ENCODE measurements at places on chromosomes 2 and 18.

- peak; percentile 60 for DNase-seq
These were observed 1136.9 kb upstream of the TMEFF2 start for GRCh38 chr2:193331676-193332075.

DNA sequence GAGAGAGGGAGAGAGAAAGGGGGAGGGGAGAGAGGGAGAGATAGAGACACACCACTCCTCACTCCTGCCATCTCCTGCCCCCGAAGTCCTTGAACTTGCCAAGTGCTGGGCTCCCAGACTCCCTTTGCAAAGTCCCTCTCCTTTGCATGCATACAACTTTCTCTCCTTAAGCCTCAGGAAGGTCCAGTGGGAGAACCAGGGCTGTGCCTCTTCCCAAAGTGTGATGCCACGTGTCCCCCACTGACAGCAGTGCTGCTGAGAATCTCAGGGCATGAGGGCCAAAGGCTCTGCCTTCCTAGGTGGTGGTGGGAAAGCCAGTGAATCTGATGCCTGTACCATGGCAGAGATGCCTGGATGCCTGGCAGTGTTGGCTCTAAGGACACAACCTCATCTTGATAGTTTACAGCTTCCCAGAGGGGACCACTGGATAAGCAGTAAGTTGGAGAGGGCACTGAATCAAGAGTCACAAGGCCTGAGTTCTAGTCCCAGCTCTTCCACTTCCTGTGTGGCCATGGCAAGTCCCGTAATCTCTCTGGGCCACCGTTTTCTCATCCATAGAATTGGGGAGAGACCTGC is 103.4 kb downstream of the CLIP4 start:
- DNase-seq: no peak

DNA sequence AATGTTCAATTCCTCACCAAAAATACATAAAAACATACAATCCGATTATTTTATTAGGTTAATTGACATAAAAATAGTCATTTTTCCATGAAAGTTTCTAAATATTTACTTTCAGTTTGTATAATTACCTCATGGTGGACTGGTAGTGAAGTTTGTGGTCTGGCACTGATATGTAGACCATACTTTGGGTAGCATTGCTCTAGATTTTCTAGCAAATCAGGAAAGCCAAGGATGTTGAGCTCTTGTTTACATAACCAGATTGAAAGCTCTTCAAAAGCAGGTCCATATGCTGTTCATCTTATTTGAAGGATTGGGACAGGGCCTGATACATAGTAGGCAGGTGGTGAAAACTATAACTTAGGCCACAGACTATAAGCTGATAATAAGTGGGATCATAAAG is 61.8 kb downstream of the COMMD1 start:
- DNase-seq: no peak

- no peak for DNase-seq
These were observed 77.5 kb downstream of the MAP4K3 start for GRCh38 chr2:39359453-39360038.

DNA sequence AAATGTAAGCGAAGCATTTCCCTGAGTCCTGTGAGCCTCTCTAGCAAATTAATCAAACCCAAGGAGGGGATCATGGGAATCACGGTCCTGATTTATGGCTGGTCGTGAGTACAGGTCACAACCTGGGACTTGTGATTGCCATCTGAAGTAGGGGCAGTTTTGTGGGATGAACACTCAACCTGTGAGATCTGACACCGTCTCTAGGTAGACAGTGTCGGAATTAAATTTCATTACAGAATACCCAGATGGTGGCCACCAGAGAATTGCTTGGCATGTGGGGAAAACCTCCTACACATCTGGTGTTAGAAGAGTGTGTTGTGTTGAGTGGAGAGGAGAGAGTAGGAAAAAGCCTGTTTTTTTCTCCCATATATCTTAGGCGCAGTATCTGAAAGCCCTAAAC is 12.5 kb downstream of the CAPN14 start:
- no peak for DNase-seq

DNA sequence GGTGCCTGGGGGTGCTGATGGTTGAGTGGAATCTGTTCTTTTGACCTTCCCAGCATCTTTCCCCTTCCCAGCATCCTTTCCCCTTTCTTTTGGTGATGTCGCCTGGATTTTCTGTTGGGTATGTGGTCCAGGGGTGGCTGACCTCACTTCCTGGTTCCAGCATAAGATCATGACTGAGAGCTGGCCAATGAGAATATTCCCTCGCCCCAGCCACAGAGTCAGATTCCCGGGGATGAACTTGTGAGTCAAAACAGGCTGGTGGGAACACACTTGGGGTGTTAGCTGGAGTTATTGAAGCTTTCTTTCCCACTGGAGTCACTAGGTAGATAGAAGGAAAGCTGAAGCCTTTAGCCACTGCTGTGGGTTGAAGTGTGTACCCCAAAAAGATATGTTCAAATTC is 28.0 kb upstream of the FOSL2 start:
- DNase-seq: no peak

- DNase-seq: no peak
These were observed 126.0 kb downstream of the PIGN start for GRCh38 chr18:62060820-62061219.

- DNase-seq: no peak
These were observed 2.5 kb upstream of the RAD51AP2 start for GRCh38 chr2:17520761-17521160.

- DNase-seq: no peak
These were observed 255.2 kb downstream of the ACKR3 start for GRCh38 chr2:236824836-236825235.

DNA sequence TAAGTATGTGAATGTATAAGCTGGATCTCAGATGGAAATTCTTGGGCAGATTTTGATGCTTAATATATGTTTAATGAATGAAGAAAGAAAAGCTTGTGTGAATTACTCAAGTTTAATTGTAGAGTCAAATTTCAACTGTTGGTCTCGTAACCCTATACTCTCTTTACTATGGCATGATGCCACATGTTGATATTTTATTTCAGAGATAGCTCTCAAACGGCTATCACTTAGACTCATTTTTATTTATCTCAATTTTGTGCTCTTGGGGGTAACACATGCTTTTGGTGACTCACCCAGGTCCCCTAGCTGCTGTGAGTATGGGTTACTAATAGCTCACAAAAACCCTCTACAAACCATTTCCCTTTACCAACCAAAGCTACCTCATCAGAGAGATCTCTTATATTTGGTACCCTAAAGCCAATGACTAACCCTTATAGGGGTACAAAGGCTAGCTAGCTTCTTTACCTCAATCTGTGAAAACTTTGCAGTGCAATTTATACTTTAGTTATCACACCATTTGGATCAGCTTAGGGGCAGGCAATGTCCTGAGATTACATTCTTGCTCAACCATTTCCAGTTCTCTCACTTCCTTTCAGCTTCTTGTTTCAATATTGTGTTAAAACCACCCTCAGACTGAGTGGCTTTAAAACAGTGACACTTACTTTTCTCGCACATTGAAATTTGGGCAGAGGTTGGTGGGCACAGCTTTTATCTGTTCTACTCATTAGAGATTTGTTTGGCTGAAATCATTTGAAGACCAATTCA is 240.3 kb downstream of the CDH7 start:
- no peak for DNase-seq

DNA sequence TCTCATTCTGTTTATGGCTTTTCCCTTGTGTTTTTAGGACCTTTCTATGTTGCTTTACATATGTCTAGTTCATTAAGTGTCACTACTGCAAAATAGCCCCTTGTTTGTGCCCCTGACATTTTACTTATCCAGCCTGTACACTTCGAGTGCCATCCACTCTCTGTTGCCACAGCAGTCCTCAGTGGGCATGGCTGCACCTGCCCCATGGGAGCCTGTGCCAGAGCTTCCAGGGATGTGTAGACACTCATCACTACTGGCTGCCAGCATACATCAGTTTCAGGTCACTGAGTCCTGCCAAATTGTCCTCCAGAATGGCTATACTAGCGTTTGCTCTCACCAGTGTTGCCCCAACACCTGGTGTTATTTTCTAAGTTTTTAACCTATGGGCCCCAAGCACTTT is 80.4 kb downstream of the ARMC9 start:
- DNase-seq: no peak

- DNase-seq: no peak
These were observed 46.1 kb downstream of the NABP1 start for GRCh38 chr2:191724015-191724414.

- DNase-seq: no peak
These were observed 5.1 kb downstream of the NCK2 start for GRCh38 chr2:105749583-105750400.

DNA sequence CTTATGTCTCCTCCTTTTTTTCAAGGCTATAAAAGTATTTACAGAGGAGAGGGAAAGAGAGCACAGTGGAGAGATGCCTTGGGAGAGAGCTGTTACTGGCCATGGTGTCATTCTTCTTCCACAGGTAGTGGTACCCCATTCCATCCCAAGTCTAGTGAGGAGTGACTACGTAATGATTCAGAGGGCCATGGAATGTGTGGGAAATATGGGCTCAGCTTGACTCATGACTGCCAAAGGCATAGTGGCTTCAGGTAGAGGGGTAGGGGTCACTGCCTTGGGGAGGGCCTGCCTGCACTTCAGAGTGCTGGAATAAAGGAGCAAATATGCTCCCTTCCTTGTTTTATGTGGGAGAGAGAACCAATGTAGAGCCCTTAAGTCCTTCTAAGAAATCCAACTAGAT is 620.6 kb downstream of the IRS1 start:
- no peak for DNase-seq

GRCh38 chr18:36692921-36693332 is 135.9 kb downstream of the TPGS2 start:
- DNase-seq: no peak

- no peak for DNase-seq
These were observed 462 bp upstream of the CIDEA start for GRCh38 chr18:12253663-12254135.

DNA sequence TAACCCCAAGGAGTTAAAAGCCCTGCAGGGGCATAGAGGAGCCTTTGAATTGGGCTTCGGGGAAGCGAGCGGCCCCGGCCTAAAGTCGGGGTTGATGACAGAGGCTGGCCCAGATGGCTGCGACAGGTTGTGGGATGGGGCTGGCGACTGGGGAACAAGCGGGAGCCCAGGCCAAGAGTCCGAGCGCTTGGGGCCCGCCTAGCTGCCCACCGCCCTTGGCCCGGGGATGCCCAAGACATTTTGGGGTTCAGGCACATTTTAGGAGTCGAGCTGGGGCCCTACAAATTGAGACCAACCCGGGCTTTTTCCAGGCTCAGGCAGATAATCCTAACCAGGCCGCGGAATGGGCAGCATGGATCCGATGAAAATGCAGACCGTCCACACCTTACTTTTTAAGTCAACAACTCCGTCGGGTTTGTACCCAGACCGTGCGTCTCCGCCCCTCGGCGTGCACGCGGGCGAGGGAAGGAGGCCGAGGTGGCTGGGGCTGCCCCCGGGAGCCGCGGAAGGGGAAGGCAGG is 507 bp downstream of the RTKN start:
- no peak for DNase-seq

DNA sequence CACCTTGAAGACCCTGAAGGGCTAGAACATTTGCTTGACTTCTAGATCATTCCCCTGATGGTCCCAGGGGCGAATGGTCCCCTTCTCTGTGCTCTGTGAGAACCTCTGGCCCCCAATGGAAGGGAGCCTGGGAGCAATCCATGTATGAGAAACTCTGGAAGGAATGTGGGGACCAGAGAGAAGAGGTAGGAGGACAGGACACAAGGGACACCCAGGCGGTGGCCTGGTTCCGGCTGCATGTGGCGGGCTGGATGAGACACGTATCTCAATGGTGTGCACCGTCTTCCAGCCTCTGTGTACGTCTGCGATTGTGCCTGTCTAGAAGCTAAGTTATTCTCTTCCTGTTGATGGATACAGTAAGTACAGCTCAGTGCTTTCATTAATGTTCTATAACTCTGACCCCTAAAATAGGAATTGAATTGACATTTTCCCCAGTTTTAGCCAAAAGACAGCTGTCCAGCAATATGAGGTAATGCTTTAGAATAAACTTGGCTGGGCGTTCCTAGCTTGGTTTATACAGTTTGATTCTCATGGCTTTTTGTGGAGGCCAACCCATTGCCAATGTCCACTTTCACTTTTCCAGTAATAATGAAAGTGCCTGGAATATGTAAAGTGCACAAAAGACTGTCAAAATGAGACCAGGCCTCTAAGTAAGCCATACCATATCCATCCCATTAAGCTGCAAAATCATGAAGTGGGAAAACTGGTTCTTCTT is 30.1 kb upstream of the COPS8 start:
- no peak for DNase-seq

DNA sequence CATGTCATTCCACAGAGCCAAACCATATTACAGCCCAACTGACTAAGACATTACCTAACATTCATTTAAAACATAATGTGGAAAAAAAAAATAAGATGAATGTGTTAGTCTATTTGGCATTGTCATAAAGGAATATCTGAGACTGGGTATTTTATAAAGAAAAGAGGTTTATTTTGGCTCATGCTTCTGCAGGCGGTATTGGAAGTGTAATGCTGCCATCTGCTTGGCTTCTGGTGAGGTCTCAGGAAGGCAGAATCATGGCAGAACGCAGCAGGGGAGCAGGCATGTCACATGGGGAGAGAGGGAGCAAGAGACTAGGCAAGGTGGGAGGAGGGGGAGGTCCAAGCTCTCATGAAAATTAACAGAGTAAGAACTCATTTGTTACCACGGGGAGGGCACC is 504.8 kb upstream of the LRATD1 start:
- DNase-seq: no peak

- DNase-seq: no peak
These were observed 76.6 kb downstream of the TLK1 start for GRCh38 chr2:171084128-171084527.

GRCh38 chr2:216217904-216218260 is 108.7 kb downstream of the XRCC5 start:
- DNase-seq: no peak

Measured in inflammatory macrophage treated with lipopolysaccharide for 1 hour (primary cell).